ENCODE measurements at places on chromosomes 2 and 18. TPM values are rescaled to one million over a fixed set of nuclear protein-coding genes. Genes with fewer than 3 reads are reported as not detected.

Gene FIGN
- polyA plus RNA-seq = 0.74 TPM

DNA sequence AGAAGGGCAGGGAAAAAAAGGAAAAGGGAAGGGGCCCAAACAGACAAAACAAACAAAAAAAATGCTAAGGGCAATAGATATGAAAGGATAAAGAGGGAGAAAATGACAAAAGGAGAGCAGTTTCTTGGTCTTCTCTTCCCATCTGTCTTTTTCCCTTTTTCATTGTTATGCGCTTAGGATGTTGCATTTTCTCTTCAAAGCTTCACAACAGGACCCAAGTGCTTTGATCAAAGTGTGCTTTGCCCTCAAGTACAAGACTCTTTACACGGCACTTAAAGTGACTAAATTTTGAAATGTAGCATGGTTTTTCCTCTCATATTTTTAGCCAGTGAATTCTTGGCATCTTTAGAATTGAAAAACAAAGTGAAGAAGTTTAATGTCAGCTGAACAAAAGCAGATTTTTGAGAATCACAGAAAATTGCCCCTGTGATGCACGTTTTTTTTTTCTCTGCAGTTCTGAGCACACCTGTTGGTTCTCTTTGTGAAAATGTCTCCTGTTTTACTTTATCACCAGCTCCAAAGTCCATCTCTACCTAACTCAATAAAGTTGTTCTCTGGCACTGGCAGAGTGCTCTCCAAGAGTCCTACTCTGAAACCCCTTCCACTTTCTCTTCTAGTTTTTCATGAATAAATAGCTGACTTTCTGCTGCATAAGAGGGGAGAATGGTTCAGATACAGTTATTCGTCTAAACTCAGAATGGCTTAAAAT is 126.6 kb downstream of the KCNH7 start:
- no peak for DNase-seq

Gene BCL2
- 1.2 TPM for polyA plus RNA-seq

GRCh38 chr2:127024769-127025358 is 82.1 kb downstream of the BIN1 start:
- DNase-seq = peak; percentile 83

DNA sequence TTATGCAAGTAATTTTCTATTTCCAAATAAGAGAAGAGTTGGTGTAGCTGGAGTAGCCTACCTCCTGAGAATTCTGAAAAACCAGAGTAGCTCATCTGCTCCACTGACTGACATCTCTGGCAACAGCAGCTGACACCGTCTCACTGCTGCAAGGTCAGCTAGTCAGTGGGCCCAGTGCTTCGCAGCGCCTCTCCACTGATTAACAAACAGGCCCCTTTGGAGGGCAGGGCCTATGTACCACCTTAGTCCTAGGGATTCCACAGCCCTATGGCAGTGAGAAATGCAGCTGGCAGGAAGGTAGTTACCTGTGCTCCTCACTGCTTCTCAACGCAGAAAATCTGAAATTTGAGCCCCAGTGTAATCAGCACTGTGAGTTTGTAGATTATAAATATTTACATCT is 97.5 kb downstream of the DLGAP1 start:
- no peak for DNase-seq

DNA sequence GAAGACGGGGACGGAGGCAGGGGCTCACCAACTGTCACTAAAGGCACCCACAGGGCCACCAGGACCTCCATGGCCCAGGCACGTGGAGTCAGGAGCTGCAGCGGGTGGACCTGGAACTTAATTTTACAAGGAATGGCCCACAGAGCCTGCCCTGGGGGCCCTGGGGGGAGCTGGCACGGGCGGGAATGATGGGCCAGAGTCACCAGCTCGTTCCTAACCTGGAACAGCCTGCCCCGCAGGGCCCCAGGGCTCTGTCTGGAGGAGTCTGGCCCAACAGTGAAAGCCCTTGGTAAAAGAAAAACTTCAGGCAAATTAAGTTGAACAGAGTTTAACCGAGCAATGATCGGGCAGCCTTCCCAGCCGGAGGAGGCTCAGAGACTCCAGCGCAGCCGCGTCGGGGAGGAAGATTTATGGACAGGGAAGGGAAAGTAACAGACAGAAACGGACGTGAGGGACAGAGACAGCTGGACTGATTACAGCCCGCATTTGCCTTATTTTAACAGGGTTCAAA is 118.4 kb upstream of the TMEM18 start:
- no peak for DNase-seq

Gene CPO
- not detected for polyA plus RNA-seq

Gene KIAA2012
- polyA plus RNA-seq = 0.11 TPM

GRCh38 chr2:53087874-53088461 is 679.6 kb upstream of the CHAC2 start:
- DNase-seq = no peak

DNA sequence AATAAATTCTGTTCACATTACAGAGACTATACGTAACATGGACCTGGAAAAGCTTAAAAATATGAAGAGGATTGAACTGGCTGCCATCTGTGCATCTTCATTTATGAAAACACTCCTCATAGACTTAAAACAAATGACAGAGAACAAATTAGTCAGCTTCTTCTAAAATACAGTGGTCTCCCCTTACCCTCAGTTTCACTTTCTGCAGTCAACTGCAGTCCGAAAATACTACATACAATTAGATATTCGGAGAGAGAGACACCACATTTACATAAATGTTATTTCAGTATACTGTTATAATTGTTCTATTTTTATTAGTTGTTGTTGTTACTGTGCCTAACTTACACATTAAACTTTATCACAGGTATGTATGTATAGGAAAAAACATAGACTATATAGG is 6.5 kb downstream of the RNF103 start:
- no peak for DNase-seq

GRCh38 chr18:8625461-8626092 is 16.3 kb downstream of the RAB12 start:
- DNase-seq = no peak

GRCh38 chr18:524466-524865 is 24.0 kb upstream of the COLEC12 start:
- no peak for DNase-seq

- DNase-seq = peak; percentile 47
Observed at GRCh38 chr2:67560771-67561456, 163.8 kb downstream of the ETAA1 start.

GRCh38 chr2:240143801-240144648 is 3.6 kb upstream of the OTOS start:
- DNase-seq = peak; percentile 92

DNA sequence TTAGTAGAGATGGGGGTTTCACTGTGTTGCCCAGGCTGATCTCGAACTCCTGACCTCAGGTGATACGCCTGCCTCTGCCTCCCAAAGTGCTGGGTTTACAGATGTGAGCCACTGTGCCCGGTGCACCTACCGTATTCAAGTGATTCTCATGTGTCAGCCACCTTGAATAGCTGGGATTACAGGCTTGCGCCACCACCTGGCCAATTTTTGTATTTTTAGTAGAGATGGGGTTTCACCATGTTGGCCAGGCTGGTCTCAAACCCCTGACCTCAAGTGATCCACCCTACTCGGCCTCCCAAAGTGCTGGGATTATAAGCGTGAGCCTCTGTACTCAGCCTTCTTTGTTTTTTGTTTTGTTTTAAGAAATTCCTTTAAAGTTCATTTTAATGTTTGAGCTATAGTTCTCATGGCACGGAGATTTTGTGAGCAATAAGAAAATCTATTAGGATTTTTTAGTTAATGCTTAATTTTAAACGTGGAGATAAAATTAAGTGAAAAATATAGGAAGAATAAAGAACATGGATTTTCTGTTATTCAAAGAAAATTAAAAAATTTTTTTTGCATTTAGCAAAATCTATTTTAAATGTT is 242.6 kb downstream of the PHLPP1 start:
- DNase-seq = no peak

Gene SFT2D3
- polyA plus RNA-seq = 3.9 TPM

DNA sequence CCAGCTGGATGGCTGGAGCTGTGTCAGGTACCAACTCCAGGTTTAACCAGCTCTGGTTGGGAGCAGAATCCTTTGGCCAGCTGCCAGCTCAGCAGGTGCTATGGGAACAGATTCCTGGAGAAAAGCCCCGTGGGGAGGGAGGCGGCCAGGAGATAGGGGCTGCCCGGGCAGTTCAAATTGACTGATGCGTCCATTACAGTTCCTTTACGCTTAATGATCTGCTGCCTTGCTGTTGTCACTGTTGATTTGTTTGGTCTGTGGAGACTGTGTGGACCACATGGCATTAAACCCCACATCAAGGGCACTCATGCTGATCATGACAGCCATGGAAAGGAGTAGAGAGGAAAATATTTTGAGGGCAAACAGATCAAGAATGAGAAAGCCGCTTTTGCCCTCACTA is 200.0 kb downstream of the TSN start:
- DNase-seq = peak; percentile 33

GRCh38 chr2:105188343-105188742 is 53.2 kb upstream of the GPR45 start:
- DNase-seq = no peak

DNA sequence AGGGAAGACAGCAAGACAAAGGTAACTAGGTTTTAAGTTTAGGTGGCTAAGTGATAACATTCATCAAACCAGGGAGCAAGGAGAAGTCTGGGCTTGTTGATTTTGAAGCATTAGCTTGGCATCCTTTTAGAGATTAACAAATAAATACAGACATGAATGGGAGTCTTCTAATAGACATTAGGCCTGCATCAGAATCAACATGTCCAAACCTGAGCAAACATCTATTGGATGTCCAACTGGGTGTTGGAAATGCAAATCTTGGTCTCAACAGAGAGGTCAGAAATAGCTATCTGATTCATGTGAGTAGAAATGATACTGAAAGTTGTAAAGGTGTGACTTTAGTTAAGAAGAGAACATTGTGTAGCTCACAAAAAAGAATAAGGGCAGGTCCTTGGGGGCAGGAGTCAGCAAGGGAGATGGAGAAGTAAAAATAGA is 85.5 kb upstream of the RND3 start:
- DNase-seq = no peak

DNA sequence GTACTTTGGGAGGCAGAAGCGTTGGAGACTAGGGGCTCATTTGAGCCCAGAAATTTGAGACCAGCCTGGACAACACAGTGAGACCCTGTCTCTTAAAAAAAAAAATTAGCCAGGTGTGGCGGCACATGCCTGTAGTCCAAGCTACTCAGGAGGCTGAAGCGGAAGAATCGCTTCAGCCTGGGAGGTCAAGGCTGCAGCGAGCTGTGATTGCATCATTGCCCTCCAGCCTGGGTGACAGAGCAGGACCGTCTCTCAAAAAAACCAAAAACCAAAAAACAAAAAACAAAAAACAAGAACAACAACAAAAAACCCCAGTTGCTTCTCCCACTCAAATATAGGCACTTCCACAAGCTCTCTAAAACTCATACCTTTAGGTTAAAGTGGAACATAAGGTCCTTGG is 27.4 kb upstream of the ADCYAP1 start:
- no peak for DNase-seq

- DNase-seq = peak; percentile 94
Observed at GRCh38 chr2:121649149-121649595, at the start of gene CLASP1. TSS of gene CLASP1 (minus strand) at chr2:121649462. CDS start at chr2:121605895, 43,567 bp downstream.

- DNase-seq = no peak
Observed at GRCh38 chr2:147646818-147647468, 197.9 kb upstream of the ACVR2A start.

DNA sequence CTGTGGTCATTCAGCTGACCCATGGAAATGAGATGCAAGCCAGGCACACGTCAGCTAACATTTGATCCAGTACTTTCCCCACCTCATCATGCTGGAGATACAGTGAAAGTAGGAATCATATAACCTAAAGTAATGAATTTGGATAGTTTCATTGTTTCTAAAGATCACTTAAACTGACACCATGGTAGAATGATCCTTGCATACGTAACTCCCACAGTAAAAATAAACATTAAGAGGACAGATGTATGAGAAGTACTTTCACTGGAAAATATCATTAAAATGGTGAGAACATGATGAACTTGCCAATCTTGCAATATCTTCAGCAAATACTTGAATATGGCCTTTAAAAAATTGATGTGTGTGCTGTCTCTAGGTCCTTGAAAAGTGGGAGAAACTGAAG is 85.4 kb downstream of the MAIP1 start:
- no peak for DNase-seq

GRCh38 chr2:171046048-171046560 is 114.6 kb downstream of the TLK1 start:
- DNase-seq = no peak

Gene SERPINB2
- polyA plus RNA-seq = 9.8 TPM

Gene MAP3K19
- not detected for polyA plus RNA-seq

Gene MTCL1
- 28.0 TPM for polyA plus RNA-seq

DNA sequence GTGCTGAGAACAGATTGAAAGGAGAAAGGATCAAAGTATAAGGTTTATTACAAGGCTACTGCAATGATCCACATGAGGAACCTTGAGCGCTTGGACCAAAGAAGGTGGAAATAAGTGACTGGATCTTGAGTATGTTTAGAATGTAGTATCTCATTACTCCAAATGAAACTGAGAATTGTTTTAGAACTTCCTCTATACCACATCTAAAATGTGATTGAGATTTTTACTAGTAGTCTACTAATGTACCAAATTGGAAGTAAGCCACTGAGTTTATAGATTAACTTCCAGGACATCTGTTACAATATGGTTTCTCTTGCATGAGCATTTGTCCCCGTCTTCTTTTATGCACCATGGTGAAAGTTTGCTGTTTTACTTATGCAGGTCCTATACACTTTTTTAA is 300.5 kb downstream of the SUCLG1 start:
- DNase-seq = no peak

- DNase-seq = peak; percentile 64
Observed at GRCh38 chr2:120858361-120859106, 122.9 kb downstream of the GLI2 start.
